ENCODE measurements at places on chromosomes 2 and 18.
A peak's percentile ranks its signal among the peaks of the same experiment; 100 is the strongest.

DNA sequence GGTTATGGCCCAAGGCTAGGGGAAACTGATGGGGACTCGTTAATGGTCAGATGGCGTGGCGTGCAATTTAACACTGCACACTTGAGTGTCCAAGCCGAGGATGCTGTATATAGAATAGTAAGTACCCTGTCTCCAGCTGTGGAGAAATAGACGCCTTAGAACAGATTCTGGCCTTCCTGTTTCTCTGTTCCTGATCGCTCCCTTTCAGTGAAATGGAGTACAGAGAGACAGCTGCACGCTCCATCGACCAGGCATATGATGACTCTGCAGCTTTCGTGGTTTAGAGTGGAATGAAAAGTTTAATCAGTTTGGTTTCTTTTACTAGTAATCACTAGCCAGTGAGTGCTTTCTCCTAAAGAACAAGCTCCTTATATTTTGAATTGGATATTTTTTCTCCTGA, 213.4 kb downstream of the NEDD4L start:
- no peak for DNase-seq

GRCh38 chr18:78073275-78073674, 823.6 kb downstream of the GALR1 start:
- DNase-seq = no peak

- no peak for DNase-seq
Observed at GRCh38 chr18:7681298-7681697, 114.2 kb downstream of the PTPRM start.

- peak; percentile 59 for DNase-seq
Observed at GRCh38 chr18:65721619-65722018, 29.2 kb upstream of the CDH7 start.

DNA sequence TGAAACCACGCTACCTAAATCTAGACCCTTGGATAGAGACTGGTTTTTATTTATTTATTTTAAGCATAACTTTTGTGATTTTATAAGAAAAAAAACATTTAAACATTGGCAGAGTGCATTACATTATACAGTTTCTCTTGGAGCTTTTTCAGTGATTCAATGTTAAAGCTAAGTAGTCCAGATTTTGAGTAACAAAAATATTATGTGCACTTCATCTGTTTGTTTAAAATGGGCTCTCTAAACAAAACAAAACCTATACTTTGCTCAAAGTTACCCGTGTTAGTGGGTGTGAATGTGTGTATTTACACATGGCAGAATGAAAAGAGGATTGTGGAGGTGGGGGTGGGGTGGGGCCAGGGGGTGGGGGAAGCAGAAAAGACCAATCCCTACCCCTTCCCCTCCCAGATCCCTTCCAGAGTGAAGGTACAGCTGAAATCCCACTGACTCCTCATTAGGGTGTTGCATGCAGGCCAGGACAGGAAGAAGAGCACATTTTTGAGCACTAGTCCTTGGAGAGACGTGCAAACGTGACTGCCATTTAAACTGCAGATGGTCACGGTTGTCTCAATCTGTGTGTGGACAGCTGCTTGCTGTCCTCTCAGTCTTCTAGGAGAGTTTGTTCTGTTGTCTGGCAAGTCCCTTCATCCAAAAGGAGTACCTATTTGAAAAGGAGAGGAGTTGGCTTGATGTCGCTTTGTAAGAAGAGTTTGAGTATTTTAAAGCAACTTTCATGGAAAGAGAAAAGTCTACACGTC, 303.0 kb downstream of the ICOS start:
- DNase-seq = no peak

GRCh38 chr2:231928481-231928880, 2.3 kb upstream of the NPPC start:
- no peak for DNase-seq

- no peak for DNase-seq
Observed at GRCh38 chr2:137942037-137942832, 22.0 kb upstream of the HNMT start.

- no peak for DNase-seq
Observed at GRCh38 chr2:821546-821945, 129.1 kb upstream of the SNTG2 start.

- no peak for DNase-seq
Observed at GRCh38 chr2:1509271-1510065, 96.2 kb downstream of the TPO start.

Data from MV-4-11 (cell line).